ENCODE measurements at places on chromosomes 12 and 14.

DNA sequence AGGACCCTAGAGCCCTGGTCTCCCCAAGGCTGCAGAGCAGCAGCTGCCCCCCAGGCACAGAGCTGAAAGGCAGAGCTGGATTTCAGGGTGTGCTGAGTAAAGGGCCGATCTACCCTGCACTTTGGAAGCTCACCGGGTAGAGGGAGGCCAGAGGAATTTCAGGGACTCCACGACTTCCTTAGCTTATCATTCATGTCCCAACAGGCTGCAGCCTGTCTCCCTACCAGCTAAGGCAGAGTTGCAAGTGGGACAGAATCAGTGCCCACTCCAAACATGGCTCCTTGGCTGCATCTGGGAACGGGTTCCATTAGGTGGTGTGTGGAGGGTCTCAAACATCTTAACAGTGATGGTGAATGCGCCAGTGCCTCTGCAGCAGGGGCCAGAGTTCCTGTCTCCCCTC lies 27.5 kb downstream of the MMAB start:
- DNase-seq = no peak

- DNase-seq = peak; percentile 8
Measured at GRCh38 chr12:120800665-120801064, 75.0 kb downstream of the ACADS start.

DNA sequence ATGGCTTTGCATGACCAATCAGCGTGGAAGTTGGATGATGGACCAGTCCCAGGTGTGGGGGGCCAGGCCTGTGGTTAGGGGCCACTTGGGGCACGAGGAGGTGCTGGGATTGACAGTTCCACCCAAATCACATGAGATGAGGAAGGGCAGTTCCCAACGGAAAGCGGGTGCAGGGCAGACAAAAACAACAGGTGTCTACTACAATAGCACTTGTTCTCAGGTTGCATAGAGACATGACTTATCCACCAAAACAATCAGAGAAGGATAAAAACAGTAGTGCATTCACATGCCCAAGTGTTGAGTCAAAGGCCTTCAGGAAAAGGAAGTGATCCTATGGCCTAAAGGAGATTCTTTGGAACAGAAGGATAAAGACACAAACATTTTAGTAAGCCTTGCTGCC lies 14.6 kb upstream of the EIF2B2 start:
- peak; percentile 42 for DNase-seq

DNA sequence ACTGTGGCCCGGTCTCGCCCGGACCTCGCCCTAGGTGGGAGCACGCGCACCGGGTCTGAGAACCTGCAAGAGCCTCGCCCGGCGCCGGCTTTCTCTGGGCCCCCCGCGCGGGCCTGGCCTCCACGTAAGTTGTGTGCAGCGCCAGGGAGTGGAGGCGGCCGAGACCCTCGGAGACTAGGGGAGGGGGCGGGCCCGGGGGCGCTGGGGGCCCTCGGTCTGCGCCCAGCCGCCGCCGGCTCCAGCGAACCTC lies 183 bp upstream of the PRMT8 start:
- DNase-seq = no peak

DNA sequence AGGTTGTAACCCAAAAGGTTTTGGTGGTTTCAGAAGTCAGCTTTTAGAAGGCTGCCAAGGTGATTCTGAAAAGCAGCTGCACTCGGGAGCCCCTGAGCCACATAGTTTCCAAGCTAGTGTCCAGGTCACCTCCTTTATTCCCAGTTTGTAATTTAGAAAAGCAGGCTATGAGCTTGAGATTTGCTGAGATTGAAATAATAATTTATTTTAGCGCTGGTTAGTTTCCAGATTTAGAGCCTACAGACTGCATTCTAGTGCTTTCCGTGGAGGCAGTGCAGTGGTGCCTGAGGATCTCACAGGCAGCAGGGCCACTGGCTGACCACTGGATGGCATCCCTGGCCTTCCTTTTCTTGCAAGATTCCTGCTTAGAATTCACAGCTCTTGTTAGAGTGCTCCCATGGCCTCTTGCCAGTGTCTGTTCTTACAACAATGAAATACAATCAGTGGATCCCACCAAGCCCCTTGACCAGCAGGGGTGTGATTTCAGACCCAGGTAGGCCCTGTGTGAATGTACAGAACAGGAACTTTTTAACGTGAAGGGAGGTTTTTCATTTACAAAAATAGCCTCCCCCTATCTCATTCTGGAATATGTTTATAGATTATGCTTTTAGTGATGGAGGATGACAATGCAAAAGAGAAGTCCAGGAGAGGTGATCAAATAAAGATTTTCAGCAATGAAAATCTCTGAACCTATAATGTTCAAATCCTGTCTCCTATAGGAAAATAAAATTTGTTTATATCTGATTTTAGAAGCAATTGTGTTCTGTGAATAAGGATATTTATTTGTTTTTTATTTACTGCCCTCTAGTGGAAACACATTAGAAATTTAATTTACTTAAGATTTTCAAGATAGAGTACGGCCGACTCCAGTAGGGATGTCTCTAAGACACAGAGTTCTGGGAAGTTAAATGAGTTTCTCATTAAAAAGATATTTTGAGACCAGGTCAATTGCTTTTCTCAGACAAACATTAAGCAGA lies 362.1 kb upstream of the STXBP6 start:
- DNase-seq = no peak
